CD8-positive, alpha-beta memory T cell (primary cell): ENCODE measurements at places on chromosomes 5 and 9. TPM values are rescaled to one million over a fixed set of nuclear protein-coding genes. Genes with fewer than 3 reads are reported as not detected.

FOXD4 gene
- 0.20 TPM for total RNA-seq

GRCh38 chr5:178330791-178331404 is 98.3 kb upstream of the PHYKPL start:
- no peaks in the 10 kb centered on the region for H3K36me3 ChIP-seq
- DNase-seq: no peak
- no peak overlapping the region for H3K4me3 ChIP-seq

GRCh38 chr9:26170190-26170589 is 491.9 kb upstream of the TUSC1 start:
- H3K36me3 ChIP-seq: no peaks in the 10 kb centered on the region
- H3K4me3 ChIP-seq: no peak overlapping the region
- DNase-seq: no peak
- H3K27me3 ChIP-seq: no peaks in the 10 kb centered on the region

GRCh38 chr5:147417135-147417813 is 92.6 kb downstream of the DPYSL3 start:
- no peaks in the 10 kb centered on the region for H3K27me3 ChIP-seq
- DNase-seq: no peak
- H3K4me1 ChIP-seq: no peaks in the 10 kb centered on the region
